ENCODE measurements at places on chromosomes 5 and 9. TPM values are rescaled to one million over a fixed set of nuclear protein-coding genes. Genes with fewer than 3 reads are reported as not detected.

- no peak overlapping the region for H3K27ac ChIP-seq
- H3K36me3 ChIP-seq = no peaks in the 10 kb centered on the region
- no peaks in the 10 kb centered on the region for H3K27me3 ChIP-seq
- peaks cover 7% of the 10 kb centered on the region for H3K4me1 ChIP-seq
- no peak overlapping the region for H3K4me3 ChIP-seq
- DNase-seq = no peak
Observed at GRCh38 chr5:172745838-172746237, 25.2 kb downstream of the DUSP1 start.

DNA sequence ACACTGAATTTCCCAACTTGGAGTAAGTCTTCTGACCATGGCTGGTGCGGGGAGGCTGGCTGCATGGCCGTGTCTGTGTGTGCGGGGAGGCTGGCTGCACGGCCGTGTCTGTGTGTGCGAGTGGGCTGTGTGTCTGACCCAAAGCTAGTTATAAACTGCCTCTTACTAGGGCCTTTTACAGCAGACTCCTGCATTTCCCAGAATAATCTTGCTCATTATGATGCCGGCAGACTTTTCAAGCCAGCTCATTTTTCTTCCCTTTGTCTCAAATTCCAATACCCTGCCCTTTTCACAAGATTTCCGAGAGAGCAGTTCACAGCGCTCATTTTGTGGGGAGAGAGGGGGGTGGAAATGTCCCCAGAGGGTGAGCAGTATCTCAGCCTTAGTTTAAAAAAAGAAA, 470.7 kb upstream of the BRINP1 start:
- no peaks in the 10 kb centered on the region for H3K36me3 ChIP-seq
- H3K27ac ChIP-seq = no peak overlapping the region
- no peaks in the 10 kb centered on the region for H3K4me1 ChIP-seq
- no peak overlapping the region for H3K4me3 ChIP-seq
- DNase-seq = no peak
- H3K27me3 ChIP-seq = no peaks in the 10 kb centered on the region

Gene GGTA1
- 1.6 TPM for total RNA-seq

DNA sequence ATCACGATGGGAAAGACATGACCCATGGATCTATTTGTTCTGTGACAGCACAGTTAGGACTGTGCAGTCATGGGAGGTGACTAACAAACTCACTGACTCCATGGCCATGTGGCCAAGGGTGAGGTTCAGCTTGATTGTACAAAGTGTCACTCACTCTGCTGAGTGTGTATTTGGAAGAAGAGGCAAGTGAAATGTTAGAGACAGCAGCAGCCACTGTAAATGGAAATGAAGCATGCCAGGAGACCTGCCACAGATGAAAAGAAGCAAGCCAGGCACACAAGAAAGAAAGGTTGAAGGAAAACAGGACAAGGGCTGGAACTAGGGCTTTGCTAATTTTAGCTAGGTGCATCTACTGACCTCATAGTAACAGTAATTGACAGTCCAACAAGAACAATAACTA, 42.7 kb upstream of the PALM2AKAP2 start:
- no peaks in the 10 kb centered on the region for H3K27me3 ChIP-seq
- DNase-seq = no peak
- H3K36me3 ChIP-seq = no peaks in the 10 kb centered on the region
- no peaks in the 10 kb centered on the region for H3K4me1 ChIP-seq

Gene HCN1
- total RNA-seq = not detected

Gene C5orf58
- not detected for total RNA-seq

Gene RNF183
- total RNA-seq = not detected

DNA sequence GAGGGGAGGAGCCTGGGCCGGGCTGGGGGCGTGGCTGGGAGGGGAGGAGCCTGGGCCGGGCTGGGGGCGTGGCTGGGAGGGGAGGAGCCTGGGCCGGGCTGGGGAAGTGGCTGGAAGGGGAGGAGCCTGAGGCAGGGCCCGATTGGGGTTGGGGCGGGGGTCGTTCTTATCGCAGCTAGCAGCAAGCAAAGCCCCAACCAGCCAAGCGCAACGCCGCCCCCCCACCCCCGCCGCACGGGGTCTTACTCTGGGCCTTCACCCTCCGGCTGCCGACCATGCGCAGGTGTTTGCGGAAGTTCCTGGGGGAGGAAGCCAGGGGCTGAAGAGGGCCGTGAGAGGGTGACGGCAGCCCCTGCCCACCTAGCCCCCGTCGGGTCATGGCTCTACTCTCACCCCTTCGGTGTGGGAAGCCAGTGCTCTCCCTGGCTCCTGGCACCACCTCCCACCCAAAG, 5.0 kb downstream of the NSMF start:
- DNase-seq = peak; percentile 62
- peaks cover 10% of the 10 kb centered on the region for H3K36me3 ChIP-seq
- no peaks in the 10 kb centered on the region for H3K27me3 ChIP-seq
- no peak overlapping the region for H3K4me3 ChIP-seq
- H3K27ac ChIP-seq = no peak overlapping the region

DNA sequence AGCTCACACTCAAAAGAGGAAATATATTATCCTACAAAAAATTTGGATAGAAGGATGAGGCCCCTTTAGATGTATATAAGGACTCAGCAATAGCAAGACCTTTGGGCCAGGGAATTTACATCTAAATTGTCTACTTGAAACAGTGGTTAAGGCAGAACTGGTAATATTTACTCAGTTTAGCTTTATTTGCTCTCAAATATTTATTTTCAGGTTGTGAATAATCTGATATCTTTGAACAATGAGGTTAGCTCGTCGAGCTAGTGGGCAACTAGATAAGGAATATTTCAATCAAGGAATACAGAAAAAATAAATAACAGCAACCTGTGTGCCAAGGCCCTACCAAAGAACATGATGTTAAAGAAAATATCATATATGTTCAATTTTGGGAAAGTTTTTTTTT, 966.3 kb downstream of the DTWD2 start:
- H3K27me3 ChIP-seq = no peaks in the 10 kb centered on the region
- H3K36me3 ChIP-seq = no peaks in the 10 kb centered on the region
- H3K27ac ChIP-seq = no peak overlapping the region
- H3K4me3 ChIP-seq = no peak overlapping the region

- no peaks in the 10 kb centered on the region for H3K36me3 ChIP-seq
- H3K4me1 ChIP-seq = peaks cover 17% of the 10 kb centered on the region
- no peak overlapping the region for H3K4me3 ChIP-seq
Observed at GRCh38 chr9:101514071-101514470, 19.6 kb upstream of the RNF20 start.

- H3K27me3 ChIP-seq = peaks cover 39% of the 10 kb centered on the region
- H3K27ac ChIP-seq = no peak overlapping the region
- no peaks in the 10 kb centered on the region for H3K36me3 ChIP-seq
- H3K4me1 ChIP-seq = peaks cover 1% of the 10 kb centered on the region
- DNase-seq = no peak
Observed at GRCh38 chr5:1651971-1652872, 128.5 kb upstream of the LPCAT1 start.

Gene SLC45A2
- total RNA-seq = 0.21 TPM

Gene PHF24
- total RNA-seq = not detected

Gene IL3
- 1.5 TPM for total RNA-seq

GRCh38 chr5:2515180-2515764, 236.2 kb downstream of the IRX2 start:
- no peaks in the 10 kb centered on the region for H3K4me1 ChIP-seq
- H3K36me3 ChIP-seq = no peaks in the 10 kb centered on the region
- no peaks in the 10 kb centered on the region for H3K27me3 ChIP-seq
- no peak overlapping the region for H3K27ac ChIP-seq

- peaks cover 11% of the 10 kb centered on the region for H3K36me3 ChIP-seq
- no peak overlapping the region for H3K4me3 ChIP-seq
- no peaks in the 10 kb centered on the region for H3K27me3 ChIP-seq
- DNase-seq = no peak
Observed at GRCh38 chr9:112149211-112149610, 25.9 kb downstream of the SUSD1 start.

GRCh38 chr5:150065346-150065745, 21.0 kb downstream of the CSF1R start:
- no peak overlapping the region for H3K27ac ChIP-seq
- no peak overlapping the region for H3K4me3 ChIP-seq
- no peak for DNase-seq
- H3K27me3 ChIP-seq = peaks cover 9% of the 10 kb centered on the region
- peaks cover 34% of the 10 kb centered on the region for H3K4me1 ChIP-seq

DNA sequence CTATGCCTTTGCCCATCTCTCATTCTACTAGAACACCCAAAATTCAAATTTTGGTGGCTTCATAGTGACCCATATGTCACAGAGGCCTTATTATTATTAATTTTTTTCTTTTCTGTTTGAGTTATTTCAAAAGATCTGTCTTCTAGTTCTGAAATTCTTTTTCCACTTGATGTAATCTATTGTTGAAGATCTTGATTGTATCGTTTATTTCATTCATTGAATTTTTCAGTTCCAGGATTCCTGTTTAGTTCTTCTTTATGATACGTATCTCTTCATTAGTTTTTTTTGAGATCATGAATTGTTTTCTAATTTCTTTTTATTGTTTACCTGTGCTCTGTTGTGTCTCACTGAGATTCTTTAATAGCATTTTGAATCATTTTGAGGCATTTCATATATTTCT, 24.6 kb upstream of the APBA1 start:
- no peaks in the 10 kb centered on the region for H3K4me1 ChIP-seq
- peaks cover 24% of the 10 kb centered on the region for H3K27me3 ChIP-seq
- no peak for DNase-seq

- no peaks in the 10 kb centered on the region for H3K36me3 ChIP-seq
- H3K27me3 ChIP-seq = no peaks in the 10 kb centered on the region
- H3K4me1 ChIP-seq = no peaks in the 10 kb centered on the region
- H3K4me3 ChIP-seq = no peak overlapping the region
Observed at GRCh38 chr5:107012371-107012770, 658.4 kb downstream of the EFNA5 start.

GRCh38 chr5:9494301-9494700, 51.6 kb downstream of the SEMA5A start:
- H3K36me3 ChIP-seq = no peaks in the 10 kb centered on the region
- H3K4me3 ChIP-seq = no peak overlapping the region
- H3K27me3 ChIP-seq = no peaks in the 10 kb centered on the region
- DNase-seq = no peak

Gene FBP2
- not detected for total RNA-seq

- H3K4me1 ChIP-seq = peaks cover 44% of the 10 kb centered on the region
- peaks cover 2% of the 10 kb centered on the region for H3K27me3 ChIP-seq
- no peak for DNase-seq
- H3K4me3 ChIP-seq = peak overlapping the region; percentile 84
Observed at GRCh38 chr9:35813434-35814105, 1.3 kb downstream of the HINT2 start.

GRCh38 chr5:68407311-68408239, 192.0 kb downstream of the PIK3R1 start:
- no peaks in the 10 kb centered on the region for H3K27me3 ChIP-seq
- DNase-seq = no peak
- H3K36me3 ChIP-seq = peaks cover 4% of the 10 kb centered on the region
- H3K27ac ChIP-seq = peak overlapping the region; percentile 85

- DNase-seq = peak; percentile 67
- no peak overlapping the region for H3K4me3 ChIP-seq
- H3K36me3 ChIP-seq = no peaks in the 10 kb centered on the region
- H3K27me3 ChIP-seq = peaks cover 64% of the 10 kb centered on the region
Observed at GRCh38 chr9:124054582-124055227, 43.1 kb downstream of the LHX2 start.

Gene SPTAN1
- total RNA-seq = 275 TPM

Gene GBGT1
- total RNA-seq = 5.7 TPM

Gene LCP2
- 419 TPM for total RNA-seq

DNA sequence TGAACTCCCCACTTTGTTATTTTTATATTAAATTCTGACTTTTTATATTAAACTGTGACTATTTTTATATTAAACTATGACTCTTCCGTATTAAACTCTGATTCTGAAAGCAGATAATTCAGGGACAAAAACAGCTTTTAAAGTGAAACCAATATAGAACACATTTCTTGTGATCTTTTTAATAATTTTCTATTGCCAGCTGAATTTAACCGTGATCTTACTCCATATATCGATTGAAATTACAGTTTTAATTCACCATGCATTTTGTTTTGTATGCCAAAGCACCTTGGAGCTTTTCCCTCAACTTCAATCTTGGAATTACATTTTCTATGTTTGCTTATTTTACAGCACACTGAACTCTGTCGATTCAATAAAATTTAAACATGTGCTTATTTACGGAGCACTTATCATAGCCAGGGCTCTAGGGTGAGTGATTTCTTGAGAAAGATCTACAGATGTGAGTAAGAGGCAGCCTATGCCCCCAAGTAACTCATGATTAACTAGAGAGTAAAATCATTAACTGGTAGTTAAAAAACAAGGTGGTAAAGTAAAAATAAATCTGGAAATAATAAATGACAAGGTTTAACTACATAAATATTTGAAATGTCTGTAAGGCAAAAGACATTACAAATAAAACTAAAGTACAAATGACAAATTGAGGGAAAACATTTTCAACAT, 72.9 kb upstream of the ALDH1B1 start:
- no peak for DNase-seq
- no peaks in the 10 kb centered on the region for H3K36me3 ChIP-seq
- peaks cover 13% of the 10 kb centered on the region for H3K27me3 ChIP-seq
- no peak overlapping the region for H3K4me3 ChIP-seq
- H3K4me1 ChIP-seq = no peaks in the 10 kb centered on the region
- H3K27ac ChIP-seq = no peak overlapping the region

- peaks cover 53% of the 10 kb centered on the region for H3K36me3 ChIP-seq
- no peak for DNase-seq
- H3K4me1 ChIP-seq = peaks cover 6% of the 10 kb centered on the region
- H3K4me3 ChIP-seq = no peak overlapping the region
- no peaks in the 10 kb centered on the region for H3K27me3 ChIP-seq
- H3K27ac ChIP-seq = no peak overlapping the region
Observed at GRCh38 chr9:5820425-5820824, 12.5 kb downstream of the ERMP1 start.

DNA sequence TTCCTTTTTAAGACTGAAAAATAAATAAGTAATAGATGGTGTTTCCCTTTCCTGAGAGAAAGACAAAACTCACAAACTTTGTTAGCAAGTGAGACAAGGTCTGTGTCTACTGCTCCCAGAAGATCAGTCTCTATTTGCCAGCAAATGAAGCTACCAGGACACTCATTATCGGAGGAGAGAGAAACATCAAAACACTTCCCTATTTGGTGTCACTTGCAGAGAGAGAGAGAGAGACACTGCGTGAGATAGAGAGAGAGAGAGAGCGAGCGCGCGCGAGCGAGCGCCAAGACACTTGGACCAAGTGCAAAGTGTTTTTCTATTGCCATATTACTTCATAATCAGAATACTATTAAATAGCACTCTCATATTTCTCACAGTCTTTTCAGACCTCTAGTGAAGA, 142.7 kb downstream of the KCNN2 start:
- H3K27me3 ChIP-seq = no peaks in the 10 kb centered on the region
- H3K27ac ChIP-seq = no peak overlapping the region
